Activated naive CD8-positive, alpha-beta T cell treated with anti-CD3 and anti-CD28 coated beads, Interleukin-2, amount 10 ng/mL, durations not matched to agents 7 days and 5 days (primary cell): ENCODE measurements at places on chromosomes 2 and 18. TPM values are rescaled to one million over a fixed set of nuclear protein-coding genes. Genes with fewer than 3 reads are reported as not detected.

DNA sequence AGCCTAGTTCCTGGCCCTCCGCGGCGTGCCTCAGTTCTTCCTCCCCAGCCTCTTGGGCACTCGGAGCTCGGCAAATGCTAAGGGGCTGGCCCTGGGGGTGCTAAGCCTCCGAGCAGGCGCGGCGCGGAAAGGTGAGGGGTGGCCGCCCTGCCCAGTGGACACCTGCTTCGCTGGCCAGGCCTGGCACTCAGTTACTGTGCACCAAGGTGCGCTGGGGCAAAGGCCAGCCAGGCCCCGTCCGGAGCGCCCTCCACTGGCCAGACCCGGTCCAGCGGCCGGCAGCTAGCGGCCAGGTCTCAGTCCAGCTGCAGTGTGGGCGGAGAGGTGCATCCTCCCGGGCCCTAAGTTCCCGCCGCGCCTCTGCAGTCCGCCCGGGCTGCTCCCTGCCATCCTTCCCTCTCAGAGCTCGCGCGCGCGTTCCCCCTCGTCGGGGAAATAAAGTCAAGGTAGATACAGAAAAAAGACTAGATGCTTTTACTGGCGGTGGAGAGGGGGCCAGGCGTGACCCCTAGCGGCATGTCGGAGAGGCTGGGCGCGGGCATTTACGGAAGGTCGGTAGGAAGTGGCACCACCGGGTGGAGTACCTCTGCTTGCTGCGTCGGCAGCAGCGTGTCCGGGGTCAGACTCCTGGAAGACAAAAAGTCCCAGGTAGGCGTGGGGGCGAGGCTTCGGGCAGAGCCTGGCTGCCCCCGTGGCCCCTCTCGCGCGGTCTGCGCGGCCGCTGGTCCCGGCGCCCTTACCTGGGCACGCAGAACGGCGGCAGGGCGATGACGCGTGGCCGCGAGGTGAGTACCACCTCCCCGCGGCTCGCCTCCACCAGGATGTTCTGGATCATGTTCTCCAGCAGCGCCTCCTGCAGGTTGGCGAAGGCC is 9.4 kb upstream of the CRYBA2 start:
- peaks cover 74% of the 10 kb centered on the region for H3K27me3 ChIP-seq
- no peak overlapping the region for H3K27ac ChIP-seq
- no peaks in the 10 kb centered on the region for H3K36me3 ChIP-seq
- H3K4me1 ChIP-seq: peaks cover 4% of the 10 kb centered on the region

Gene MORN2
- 1.0 TPM for total RNA-seq

- H3K27me3 ChIP-seq: peaks cover 64% of the 10 kb centered on the region
- H3K27ac ChIP-seq: no peak overlapping the region
- peak overlapping the region; percentile 70 for H3K4me3 ChIP-seq
- peak; percentile 32 for DNase-seq
- no peaks in the 10 kb centered on the region for H3K36me3 ChIP-seq
Measured at GRCh38 chr2:218878926-218879761, 1.5 kb upstream of the WNT10A start.

GRCh38 chr2:172113617-172114016 is 10.9 kb upstream of the DLX2 start:
- H3K36me3 ChIP-seq: no peaks in the 10 kb centered on the region
- no peaks in the 10 kb centered on the region for H3K4me1 ChIP-seq
- peaks cover 33% of the 10 kb centered on the region for H3K27me3 ChIP-seq
- no peak overlapping the region for H3K27ac ChIP-seq

Gene CDK15
- not detected for total RNA-seq

Gene NTSR2
- total RNA-seq: not detected

DNA sequence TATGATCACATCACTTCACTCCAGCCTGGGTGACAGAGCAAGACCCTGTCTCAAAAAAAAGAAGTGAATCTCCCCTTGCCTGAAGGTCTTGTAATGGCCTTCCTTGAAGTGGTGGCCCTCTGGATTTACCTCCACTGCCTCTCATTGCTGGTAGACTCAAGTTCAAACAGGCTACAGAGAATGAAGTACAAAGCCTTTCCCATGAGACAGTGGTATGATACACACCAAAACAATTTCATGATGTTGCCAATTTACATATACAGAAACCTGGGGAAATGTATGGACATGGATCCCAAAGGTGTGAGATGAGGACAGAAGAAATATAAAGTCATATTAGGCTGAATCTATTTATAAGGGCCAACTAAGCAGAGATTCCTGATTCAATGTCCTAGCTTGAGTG is 4.8 kb upstream of the NOTO start:
- peaks cover 45% of the 10 kb centered on the region for H3K27me3 ChIP-seq
- H3K4me3 ChIP-seq: no peak overlapping the region
- peaks cover 3% of the 10 kb centered on the region for H3K4me1 ChIP-seq
- H3K36me3 ChIP-seq: peaks cover 2% of the 10 kb centered on the region

Gene RAD51AP2
- total RNA-seq: not detected

- H3K27me3 ChIP-seq: no peaks in the 10 kb centered on the region
- no peak overlapping the region for H3K27ac ChIP-seq
- H3K36me3 ChIP-seq: no peaks in the 10 kb centered on the region
- no peak for DNase-seq
Measured at GRCh38 chr2:187614756-187615155, 60.5 kb upstream of the TFPI start.

- H3K4me1 ChIP-seq: peaks cover 10% of the 10 kb centered on the region
- no peaks in the 10 kb centered on the region for H3K27me3 ChIP-seq
- no peak for DNase-seq
- H3K4me3 ChIP-seq: no peak overlapping the region
- H3K27ac ChIP-seq: no peak overlapping the region
- peaks cover 4% of the 10 kb centered on the region for H3K36me3 ChIP-seq
Measured at GRCh38 chr2:8254791-8255447, 426.9 kb upstream of the ID2 start.
